ENCODE measurements at places on chromosomes 5 and 9.

GRCh38 chr5:42636425-42636824 is 120.2 kb upstream of the CCDC152 start:
- no peak for DNase-seq

- DNase-seq, result no peak
Measured at GRCh38 chr9:109856785-109857184, 76.8 kb downstream of the PALM2AKAP2 start.

GRCh38 chr5:17020678-17021601 is 84.9 kb upstream of the MYO10 start:
- no peak for DNase-seq

- no peak for DNase-seq
Measured at GRCh38 chr9:133605856-133606707, 3.1 kb downstream of the FAM163B start.

GRCh38 chr5:157038568-157039187 is 20.2 kb downstream of the HAVCR1 start:
- DNase-seq, result no peak

- no peak for DNase-seq
Measured at GRCh38 chr9:117494401-117495090, 79.7 kb upstream of the ASTN2 start.

DNA sequence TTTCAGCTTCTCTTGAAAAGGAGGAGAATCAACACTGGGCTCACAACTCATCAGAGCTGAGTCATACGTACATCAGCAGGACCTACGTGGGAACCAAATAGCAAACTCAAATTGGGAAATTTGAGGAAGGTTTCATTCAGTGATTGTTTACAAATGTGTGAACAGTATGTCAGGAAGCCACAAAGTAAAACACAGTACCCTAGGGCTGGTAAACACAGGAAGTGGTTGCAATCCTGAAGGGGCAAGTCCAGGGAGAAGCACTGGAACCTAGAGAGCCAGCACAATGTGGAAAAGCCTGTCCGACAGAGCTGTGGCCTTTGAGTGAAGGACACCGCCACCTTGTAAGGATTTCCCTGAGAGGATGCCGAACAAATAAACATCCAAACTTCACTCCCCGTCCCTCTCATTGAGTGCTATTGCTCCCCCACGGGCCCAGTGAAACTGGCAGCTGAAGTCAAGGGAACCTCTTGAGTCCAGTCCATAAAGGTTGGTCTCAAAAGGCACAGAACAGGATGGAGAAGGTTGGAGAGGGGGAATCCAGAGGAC is 26.7 kb upstream of the RICTOR start:
- DNase-seq, result no peak

- DNase-seq, result no peak
Measured at GRCh38 chr9:126154869-126155268, 171.8 kb upstream of the MVB12B start.

DNA sequence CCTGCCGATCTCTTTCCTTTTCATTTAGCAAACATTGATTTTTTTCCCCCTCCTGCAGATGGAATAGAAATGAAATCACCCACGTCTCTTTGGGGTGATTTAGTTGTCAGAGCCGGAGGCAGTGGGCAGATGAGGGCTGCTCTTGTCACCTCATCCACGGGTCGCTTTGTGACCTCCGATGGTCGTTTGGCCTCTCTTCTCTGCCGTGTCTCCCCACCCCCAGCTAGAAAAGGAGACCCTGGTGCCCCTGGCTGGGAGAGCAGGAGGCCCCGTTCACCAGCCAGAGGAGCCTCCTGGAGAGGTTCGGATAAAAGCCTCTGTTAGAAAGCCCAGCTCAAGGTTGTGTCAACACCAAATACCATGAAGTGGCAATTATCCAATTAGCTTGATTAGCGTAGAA is 21.6 kb upstream of the RXRA start:
- no peak for DNase-seq

DNA sequence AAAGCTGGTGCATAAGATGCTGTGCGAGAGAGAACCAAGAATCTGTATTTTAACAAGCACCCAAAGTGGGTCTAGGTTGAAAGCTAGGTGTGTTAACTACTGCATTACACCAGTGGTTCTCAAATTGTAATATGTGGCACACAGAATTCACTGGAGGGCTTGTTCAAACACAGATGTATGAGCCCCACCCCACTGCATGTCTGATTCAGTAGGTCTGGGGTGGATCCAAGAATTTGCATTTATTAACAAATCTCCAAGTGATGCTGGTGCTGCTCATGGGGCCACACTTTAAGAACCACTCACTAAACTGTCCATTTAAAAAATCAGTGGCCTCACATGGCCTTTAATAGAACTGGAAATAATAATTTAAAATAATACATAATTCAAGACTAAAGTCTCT is 40.4 kb downstream of the LPAR1 start:
- DNase-seq, result no peak

- DNase-seq, result no peak
Measured at GRCh38 chr9:35488566-35489312, 1.2 kb upstream of the RUSC2 start.

GRCh38 chr9:19252174-19252884 is 21.8 kb downstream of the DENND4C start:
- no peak for DNase-seq

- DNase-seq, result no peak
Measured at GRCh38 chr9:135802876-135803419, 101.0 kb downstream of the KCNT1 start.

GRCh38 chr5:41414598-41414997 is 95.8 kb downstream of the PLCXD3 start:
- DNase-seq, result no peak

DNA sequence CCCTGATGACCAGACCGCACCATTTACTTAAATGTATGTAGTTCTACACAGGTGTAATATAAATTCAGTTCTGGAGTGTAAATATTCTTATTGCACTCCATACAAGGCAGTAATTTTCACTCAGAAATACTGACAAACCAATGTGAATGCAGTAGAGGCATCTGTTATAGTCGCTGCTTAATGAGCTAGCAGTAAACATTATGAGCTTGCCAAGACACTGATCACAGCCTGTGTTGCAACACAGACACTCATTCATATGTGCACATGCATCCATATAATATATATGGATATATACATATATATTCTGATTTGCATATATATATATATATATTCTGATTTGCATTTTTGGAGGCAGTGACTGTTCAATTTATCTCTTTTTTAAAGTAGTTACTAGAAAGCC is 435.1 kb upstream of the ST8SIA4 start:
- DNase-seq, result no peak

DNA sequence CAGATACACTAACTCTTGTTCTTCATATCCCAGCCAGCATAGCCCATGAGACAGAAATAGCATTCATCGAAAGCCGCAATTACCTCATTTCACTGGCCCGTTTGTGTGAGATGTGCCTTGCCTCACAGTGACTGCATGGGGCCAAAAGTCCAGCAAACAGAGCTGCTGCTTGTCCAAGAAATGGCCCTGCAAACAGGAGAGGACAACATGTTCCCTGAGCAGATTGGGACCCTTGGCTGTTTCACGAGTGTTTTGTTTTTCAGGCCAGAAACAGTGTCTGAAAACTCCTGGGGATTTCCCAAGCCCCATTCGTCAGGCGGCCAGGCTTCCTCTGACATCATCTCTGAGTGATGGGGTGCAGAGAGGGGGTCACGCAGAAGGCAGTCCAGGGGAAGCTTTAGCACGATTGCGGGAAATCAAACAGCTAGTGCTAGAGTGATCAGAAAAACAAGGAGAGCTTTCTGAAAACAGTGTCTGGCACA is 503.6 kb upstream of the PAPPA start:
- no peak for DNase-seq

GRCh38 chr9:5586391-5586802 is 42.5 kb upstream of the RIC1 start:
- DNase-seq, result no peak

DNA sequence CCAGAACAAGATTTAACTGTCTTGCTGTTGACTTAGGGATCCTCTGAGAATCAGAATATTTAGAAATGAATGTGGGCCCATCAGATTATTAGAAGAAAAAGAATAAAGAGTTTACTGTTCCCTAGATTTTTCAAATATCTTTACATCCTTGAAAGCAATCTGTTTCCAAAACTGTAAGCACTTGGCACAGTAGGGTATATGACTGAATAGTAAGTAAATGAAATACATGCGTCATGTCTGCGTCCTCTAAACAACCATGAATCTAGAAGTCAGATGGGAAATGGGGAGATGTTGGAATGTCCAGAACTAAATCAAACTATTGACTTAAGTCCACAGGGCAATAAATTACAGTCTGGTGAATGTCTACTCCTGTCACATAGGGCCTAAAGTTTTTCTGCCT is 26.1 kb downstream of the TTC23L start:
- no peak for DNase-seq

DNA sequence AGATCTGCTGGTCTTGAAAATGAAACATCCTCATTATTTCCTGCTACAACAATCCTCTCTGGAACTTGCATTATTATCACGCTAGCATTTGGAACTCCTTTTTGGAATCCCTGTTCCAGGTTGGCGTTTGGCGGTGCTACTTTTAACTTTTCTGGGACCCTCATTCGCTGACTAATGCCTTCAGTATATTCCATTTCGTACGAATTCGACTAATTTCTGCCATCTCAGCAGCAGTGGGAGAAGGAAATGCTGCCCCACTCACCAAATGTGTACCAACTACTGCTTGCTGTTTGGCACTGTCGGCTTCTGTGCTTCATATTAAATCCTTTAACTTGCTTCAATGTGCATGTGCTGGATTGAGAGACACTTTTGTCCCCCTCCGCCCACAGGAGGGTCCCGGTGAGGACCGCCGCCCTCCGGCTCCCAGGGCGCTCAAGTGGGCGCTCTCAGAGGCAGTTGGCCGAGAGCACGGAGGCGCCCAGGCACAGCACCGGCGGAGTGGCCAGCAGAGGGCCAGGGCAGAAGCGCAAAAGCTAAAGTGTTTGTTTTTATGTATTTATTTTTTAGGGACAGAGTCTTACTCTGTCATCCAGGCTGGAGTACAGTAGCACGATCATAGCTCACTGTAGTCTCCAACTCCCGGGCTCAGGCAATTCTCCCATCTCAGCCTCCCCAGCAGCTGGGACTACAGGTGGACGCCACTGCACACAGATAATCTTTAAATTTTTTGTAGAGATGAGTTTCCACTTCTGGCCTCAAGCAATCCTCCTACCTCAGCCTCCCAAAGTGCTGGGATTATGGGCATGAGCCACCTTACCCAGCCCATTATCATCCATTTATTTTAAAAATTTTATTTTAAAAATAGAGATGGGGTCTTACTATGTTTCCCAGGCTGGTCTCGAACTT is 11.9 kb downstream of the PDE6A start:
- DNase-seq, result no peak

DNA sequence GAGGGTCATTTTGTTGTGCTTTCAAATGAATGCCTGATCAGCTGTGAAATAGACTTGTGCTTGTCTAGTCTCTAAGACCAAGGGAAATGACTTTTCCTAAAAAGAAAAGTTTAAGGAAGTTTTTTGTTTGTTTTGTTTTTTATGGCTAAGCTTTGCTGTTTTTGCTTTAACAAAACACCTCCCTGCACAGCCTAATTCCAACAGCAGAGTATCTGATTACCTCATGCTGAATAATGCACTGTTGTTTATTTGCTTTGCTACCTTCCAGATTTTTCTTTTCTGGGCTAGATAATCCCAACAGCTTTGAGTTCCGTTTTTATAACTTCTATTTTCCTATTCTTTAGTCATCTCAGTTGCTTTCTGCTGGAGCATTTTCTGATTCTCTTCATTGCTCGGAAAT is 95.8 kb downstream of the AOPEP start:
- DNase-seq, result no peak

DNA sequence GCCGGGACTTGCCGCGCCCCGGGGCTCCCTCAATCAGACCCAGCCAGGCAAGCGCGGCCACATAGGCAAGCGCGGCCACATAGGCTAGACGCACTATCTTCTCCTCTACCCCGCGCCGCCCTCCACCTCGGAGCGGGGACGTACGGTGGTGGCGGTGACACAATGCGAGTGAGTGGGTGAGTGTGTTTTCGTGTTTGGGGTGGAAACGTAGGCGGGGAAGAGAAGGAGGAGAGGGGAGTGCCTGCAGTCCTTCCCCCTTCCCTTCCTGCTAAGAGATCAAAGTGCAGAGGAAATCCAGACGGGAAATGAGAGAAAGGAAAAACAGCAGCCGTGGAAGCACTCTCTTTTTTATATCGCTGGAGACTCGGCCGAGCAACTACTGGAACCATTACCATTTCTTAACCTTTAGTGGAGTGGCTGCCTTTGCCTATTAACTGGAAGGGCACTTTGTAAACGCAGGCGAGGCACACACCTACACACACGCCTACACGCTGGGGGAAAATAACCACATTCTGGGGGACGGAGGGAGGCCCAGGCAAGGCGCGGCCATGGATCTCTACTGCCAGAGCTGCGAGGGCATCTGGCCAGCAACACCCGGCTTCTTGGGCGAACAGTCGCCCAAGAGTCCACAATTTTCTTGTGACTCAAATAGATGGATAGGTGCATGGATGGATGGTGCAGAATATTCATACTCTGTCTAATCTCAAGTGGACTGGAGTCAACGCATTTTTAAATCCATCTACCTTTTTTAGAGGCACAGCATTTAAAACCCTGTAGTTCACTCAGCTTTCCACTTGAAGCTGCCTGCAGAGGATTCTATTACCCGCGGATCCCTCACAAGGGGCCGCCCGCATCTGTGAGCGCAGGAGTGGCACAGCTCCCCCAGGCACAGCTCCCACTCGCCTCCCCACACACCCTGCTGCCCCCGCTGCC is 2.1 kb downstream of the EDIL3 start:
- DNase-seq, result no peak

- DNase-seq, result no peak
Measured at GRCh38 chr5:135026645-135027265, 7.3 kb downstream of the PITX1 start.

GRCh38 chr5:51336878-51337277 is 46.4 kb upstream of the ISL1 start:
- DNase-seq, result no peak

GRCh38 chr5:4230471-4230785 is 634.8 kb downstream of the IRX1 start:
- DNase-seq, result no peak

- DNase-seq, result no peak
Measured at GRCh38 chr9:75811692-75812091, 78.8 kb upstream of the PCSK5 start.

DNA sequence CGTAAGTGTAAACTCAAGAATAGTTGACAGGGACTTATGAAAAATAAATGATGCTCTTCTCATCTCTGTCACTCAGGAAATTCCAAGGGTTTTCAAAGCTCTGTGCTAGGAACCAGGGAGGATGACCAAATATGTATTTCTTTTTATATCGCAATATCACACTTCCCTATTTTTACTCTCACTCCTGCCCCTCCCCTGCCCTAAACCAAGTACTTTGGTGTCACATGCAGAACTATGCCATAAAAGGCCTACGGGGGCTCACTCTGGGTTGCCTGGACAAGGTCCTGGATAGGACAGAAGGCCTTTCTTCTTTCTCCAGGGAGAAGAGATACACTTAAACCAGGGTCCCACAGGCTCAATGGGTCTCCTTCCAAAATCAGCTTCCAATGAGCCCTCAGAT is 8.3 kb upstream of the RETREG1 start:
- no peak for DNase-seq
